ENCODE measurements at places on chromosomes 1 and 21. TPM values are rescaled to one million over a fixed set of nuclear protein-coding genes. Genes with fewer than 3 reads are reported as not detected.

TMCO4 gene
- polyA plus RNA-seq, result 17.0 TPM

GRCh38 chr21:42855937-42856335 is 23.4 kb downstream of the WDR4 start:
- peaks cover 31% of the 10 kb centered on the region for H3K36me3 ChIP-seq
- DNase-seq, result no peak
- H3K4me3 ChIP-seq, result no peak overlapping the region
- H3K27ac ChIP-seq, result no peak overlapping the region
- H3K4me1 ChIP-seq, result no peaks in the 10 kb centered on the region

GRCh38 chr1:11576109-11576875 is 77.9 kb downstream of the FBXO2 start:
- no peaks in the 10 kb centered on the region for H3K36me3 ChIP-seq
- H3K4me3 ChIP-seq, result no peak overlapping the region
- H3K4me1 ChIP-seq, result no peaks in the 10 kb centered on the region
- H3K27ac ChIP-seq, result no peak overlapping the region
- H3K27me3 ChIP-seq, result peaks cover 1% of the 10 kb centered on the region

DNA sequence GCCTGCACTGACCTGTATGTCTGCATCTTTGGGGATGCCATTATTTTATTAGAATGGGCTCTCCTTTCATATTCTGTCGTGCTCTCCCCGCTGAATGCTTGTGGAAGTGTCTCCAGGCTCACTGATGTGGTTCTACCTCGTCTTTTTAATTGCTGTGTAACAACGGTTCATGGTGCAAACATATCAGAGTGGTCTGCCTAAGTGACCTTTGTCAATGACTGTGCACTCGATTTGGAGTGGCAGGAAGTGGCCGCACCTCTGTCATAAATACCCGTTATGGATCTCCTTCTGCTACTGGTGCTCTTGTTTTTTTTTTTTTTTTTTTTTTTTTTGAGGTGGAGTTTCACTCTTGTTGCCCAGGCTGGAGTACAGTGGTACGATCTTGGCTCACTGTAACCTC is 38.3 kb downstream of the SPSB1 start:
- H3K4me3 ChIP-seq, result no peak overlapping the region
- H3K4me1 ChIP-seq, result peaks cover 24% of the 10 kb centered on the region
- H3K36me3 ChIP-seq, result no peaks in the 10 kb centered on the region
- DNase-seq, result no peak

All from immature natural killer cell (primary cell).